Caki2 (cell line): ENCODE measurements at places on chromosomes 2 and 18. TPM values are rescaled to one million over a fixed set of nuclear protein-coding genes. Genes with fewer than 3 reads are reported as not detected.

DNA sequence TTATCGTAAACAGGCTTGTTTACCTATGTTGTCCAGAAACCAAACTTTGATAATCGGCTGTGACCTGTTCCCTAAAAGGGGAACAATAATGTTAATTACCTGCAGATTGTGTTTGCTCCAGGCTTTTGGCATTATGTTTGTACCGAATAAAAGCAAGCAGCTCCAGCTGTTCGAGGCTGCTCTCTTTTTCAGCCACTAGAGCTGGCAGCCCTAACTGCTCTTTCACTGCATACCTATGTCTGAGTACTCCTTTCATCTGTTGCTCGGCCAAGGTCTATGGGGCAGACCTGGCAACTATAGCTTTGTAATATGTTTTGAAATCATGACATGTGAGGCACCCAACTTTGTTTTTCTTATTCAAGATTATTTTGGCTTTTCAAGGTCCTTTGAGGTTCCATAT, 77.8 kb upstream of the EHBP1 start:
- DNase-seq: no peak

GRCh38 chr18:37662099-37662498, 96.5 kb upstream of the CELF4 start:
- no peak for DNase-seq

EDAR gene
- total RNA-seq: not detected in 2 replicates

IL1R2 gene
- 0.78 and 3.2 TPM in 2 replicates for total RNA-seq
